ENCODE measurements at places on chromosomes 12 and 14.

- no peak for DNase-seq
Measured at GRCh38 chr12:62843716-62844115, 91.2 kb downstream of the PPM1H start.

- DNase-seq, result no peak
Measured at GRCh38 chr12:12239127-12239526, 27.7 kb downstream of the LRP6 start.

DNA sequence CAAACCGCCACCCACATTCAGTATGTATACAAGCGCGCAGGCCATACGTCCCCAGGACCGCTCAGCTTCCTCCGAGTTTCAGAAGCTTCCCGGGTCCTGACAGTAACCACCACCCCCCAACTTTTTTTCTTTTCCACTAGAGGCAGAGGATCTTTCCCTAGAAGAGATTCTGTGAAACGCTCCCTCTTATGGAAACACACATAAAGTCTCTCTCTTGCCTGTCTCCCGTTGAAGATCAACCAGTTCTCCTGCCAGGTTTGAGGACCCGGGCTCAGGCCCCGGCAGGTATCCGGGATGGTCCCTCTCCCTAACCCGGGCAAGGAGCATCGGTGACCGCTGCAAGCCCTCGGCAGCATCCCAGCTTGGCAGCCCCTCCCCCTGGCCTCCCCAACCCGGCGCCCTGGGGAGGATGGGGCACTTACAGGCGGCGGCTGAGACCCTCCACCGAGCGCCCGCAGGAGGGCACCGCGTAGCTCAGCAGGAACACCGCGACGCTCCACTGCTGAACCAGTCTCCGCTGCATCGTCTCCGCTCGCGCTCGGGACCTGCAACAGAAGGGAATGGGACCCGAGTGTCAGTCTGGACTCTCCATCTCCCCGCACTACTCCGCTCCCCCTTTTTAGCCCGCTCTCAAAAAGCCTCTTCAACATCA is 3.4 kb downstream of the PTHLH start:
- peak; percentile 37 for DNase-seq

GRCh38 chr14:62381311-62382070 is 619.3 kb downstream of the SNAPC1 start:
- DNase-seq, result no peak

- DNase-seq, result no peak
Measured at GRCh38 chr14:97456462-97456861, 659.3 kb downstream of the VRK1 start.

- no peak for DNase-seq
Measured at GRCh38 chr14:30935445-30935844, 61.1 kb downstream of the COCH start.

DNA sequence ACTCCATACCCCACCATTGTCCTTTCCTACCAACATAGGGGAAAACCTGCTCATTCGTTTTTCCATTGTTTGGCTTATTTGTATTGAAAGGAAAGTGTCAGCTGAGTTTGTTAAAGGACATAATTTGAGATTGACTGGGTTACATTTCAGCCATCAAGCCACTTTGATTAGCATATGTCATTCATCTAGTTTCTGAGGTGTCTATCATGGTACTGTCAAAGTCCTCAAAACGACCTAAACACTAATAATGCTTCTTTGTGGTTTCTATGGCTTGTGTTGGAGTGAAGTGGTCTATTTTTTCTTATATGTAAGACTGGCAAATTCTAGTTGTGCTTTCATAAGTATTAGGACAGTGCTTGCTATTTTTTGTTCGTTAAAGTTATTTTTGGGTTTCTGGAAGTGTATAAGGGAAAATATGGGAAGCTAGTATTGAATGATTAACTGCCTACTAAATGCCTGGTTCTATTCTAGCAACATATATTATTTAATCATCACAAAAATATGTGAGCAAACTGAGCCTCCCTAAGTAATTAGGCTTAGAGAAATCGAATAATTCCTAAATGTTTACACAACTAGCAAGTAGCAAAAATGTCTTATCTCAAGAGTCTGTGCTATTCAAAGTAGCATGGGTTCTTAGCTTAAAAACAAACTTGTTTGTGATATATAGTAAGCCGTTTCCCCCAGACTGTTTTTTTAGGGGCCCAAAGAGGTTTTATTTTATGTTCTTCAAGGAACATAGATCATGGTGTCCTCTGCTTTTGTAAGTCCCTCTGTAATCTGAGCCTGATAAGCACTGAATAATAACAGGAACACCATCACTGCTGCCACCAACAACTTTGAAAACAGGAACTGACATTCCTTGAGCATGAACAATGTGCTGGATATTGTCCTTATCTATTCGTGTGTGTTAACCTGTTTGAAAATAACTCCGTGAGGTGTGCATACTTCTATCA is 67.1 kb downstream of the DERA start:
- peak; percentile 21 for DNase-seq

DNA sequence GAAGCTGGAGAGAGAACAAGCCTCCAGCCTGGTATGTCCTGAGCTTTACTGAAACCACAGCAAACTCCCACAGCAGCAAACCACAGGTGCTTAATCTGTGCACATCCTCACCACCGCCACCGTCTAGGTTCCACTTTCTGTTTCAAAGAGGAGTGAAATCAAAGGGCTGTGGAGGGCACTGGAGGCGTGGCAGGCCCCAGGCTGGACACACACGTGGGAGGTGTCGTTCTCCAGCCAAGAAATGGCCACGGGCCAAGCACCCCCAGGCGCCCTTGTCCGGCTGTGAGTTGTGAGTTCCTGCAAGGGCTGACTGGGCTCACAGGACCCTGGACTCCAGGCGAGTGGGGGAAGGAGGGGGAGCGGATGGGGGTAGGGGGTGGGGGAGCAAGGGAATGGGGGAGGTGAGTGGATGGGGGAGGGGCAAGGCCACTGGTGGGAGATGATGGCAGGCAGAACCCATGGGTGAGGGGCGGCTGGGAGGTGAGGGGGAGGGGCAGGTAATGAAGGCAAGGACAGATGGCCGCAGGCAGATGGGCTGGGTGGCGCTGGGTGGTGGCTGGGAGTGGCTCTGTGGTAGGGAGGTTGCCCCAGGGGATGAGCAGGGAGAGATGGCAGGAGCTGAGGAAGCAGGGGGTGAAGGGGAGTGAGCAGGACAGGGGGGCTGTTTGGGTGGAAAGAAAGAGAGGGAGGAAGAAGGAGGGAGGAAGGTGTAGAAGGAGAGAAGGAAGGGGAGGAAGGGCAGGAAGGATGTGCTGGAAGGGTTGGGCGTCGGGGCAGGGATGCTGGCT is 86.7 kb downstream of the NCOR2 start:
- DNase-seq, result no peak

GRCh38 chr12:22969521-22969920 is 344.6 kb downstream of the ETNK1 start:
- DNase-seq, result no peak

- DNase-seq, result no peak
Measured at GRCh38 chr12:108327621-108328344, 11.3 kb downstream of the CMKLR1 start.

GRCh38 chr12:90287585-90287984 is 578.9 kb upstream of the ATP2B1 start:
- DNase-seq, result no peak

DNA sequence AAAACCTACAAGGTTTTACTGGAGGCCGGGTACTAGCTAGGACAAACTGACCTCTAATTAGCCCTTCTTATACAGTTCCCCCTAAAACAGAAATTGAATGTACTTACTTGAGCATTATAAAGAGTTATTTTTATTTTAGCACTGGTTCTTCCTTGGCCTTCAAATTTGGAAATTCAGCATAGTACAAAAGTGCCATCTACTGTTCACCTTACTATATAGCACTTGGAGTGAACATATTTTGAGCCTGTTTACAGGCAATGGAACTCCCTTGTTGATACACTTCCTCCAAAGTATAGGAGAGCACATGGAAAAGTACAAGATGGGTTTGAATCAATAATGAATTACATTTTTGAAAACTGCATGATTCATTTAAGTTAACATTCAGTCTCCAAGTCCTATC is 3.9 kb upstream of the POC1B start:
- no peak for DNase-seq

Measured in endothelial cell (in vitro differentiated cells).